GM12891 (cell line): ENCODE measurements at places on chromosomes 11 and 22.

- DNase-seq = no peak
Observed at GRCh38 chr22:25358421-25359170, 139.2 kb downstream of the CRYBB2 start.

DNA sequence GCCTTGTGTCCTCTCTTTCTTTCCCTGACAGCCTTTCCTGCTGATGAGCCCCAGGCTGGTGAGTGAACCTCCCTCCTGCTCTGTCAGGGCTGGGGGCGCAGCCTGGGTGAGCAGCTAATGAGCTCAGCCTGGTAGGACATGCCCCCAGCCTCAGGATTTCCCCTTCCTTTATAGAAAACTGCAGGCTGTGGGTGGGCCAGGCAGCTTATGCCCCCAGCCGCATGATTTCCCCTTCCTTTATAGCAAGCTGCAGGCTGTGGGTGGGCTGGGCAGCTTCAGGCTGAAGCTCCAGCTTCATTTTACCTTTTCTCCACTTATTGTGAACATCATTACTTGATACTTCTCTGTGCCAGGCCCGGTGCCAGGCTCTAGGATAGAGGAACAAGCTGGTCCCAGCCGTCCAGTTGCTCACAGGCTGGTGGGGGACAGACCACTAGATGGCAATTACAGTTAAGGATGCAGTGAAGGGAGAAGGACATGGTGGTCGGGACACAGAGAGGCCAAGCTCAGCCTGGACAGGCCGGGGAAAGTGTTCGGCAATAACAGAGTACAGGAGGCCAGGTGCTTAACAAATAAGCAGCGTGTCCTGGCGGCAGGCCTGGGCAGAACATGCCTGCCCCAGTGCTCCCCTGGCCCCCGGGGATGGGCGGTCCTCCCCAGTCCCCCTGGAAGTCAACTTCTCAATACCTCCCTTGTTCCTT lies 5.3 kb downstream of the LGALS12 start:
- no peak for DNase-seq

- no peak for DNase-seq
Observed at GRCh38 chr11:10931761-10932670, 74.2 kb upstream of the ZBED5 start.

DNA sequence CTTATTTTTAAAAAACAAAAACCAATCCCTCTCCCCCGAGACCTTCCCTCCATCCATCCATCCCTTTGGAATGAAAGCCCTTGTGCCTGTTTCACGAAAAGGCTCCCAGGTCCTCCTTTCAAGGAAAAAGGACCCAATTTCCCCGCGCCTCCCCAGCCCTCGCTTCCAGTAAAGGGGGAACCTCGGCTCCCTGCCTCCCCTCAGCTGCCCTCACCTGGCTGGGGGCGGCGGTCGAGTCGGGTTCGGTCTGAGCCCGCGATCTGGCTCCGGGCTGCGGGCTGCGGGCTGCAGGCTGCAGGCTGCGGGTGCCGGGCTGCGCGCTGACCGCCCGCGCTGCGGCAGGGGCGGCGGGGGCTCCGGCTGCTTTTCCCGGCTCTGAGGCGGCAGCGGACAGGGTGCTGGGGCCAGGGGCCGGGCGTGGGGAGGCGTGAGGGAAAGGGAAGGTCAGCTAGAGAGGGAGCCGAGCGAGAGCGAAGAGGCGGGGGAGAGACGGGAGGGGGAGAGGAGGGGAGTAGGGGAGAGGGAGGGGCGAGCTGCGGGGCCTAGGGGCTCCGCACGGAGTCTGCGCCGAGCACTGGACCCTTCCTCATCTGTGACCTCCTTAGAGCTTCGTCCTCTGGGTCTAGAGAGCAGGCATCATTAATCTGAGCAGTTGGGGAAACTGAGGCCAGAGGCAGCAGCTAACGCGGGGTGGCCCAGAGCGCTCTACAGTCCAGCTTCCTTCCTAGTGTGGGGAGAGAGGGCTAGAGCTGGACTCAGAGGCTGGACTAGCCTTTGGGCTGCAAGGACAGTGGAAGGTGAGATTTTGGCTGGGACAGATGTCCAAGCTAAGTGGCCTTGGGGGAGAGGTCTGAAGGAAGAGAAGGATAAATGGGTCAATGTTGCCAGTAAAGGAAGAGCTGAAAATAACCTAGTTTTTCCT lies at the start of gene C1QTNF4:
Gene C1QTNF4 (minus strand): TSS at position 478 of the 922 bp plus-strand sequence. CDS start 3,601 bp downstream, outside the sequence.
- DNase-seq = no peak

GRCh38 chr11:36195496-36196354 lies 93.5 kb downstream of the COMMD9 start:
- no peak for DNase-seq

- DNase-seq = no peak
Observed at GRCh38 chr11:47253660-47254059, 4.1 kb upstream of the NR1H3 start.
